ENCODE measurements at places on chromosomes 6 and 20.

- no peak for DNase-seq
Measured at GRCh38 chr6:52499681-52500236, 77.1 kb downstream of the TRAM2 start.

DNA sequence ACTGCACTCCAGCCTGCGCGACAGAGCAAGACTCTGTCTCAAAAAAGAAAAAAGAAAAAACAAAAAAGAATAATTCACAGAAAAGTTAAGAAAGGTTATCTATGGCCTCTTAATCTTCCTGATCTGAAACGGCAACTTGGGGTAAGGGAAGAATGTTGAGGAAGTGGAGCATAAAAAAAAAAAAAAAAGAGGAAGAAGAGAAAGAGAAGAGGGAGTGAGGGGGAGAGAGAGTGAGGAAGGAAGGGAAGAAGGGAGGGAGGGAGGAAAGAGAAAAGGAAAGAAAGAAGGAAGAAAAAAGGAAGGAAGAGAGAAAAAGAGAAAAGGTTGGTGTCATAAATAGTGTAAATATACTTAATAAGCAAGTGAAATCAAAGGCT, 68.9 kb upstream of the NCOA3 start:
- no peak for DNase-seq

DNA sequence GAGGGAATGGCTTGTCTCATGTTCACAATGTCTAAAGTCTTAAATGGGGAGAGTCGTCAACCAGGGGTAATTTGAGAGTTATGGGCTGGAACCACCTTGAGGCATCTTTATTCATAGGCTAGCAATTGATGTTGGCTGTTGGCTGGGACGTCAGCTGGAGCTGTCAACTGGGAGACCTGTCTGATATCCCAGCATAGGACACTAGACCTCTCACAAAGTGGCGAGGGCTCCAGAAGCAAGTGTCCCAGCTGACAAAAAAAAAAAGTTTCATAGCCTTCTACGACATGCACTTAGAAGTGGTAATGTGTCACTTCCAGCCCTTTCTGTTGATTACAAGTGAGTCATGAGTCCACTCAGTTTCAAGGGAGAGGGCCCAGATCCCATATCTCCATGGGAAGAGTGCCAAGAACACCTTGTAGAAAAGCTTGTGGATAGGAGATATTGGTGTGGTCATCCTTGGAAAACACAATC, 278.0 kb downstream of the ESR1 start:
- DNase-seq, result no peak

- DNase-seq, result no peak
Measured at GRCh38 chr20:61061981-61062380, 190.1 kb upstream of the CDH4 start.

DNA sequence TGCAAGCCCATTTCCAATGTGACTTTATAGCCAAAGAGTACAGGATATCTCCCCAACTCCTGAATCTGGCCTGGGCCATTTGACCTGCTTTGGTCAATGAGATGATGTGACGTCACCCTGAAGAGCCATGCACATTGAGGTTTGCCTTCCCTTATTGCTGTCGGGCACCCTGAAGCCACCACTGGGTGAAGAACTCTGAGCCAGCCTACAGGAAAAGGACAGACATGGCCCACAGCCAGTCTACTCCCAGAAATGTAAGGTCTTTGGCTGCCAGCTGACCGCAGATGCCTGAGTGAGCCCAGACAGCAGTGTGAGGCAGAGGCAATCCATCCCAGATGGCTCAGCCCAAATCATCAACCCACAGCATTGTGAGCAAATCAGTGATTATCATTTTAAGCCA, 3.7 kb upstream of the SYNDIG1 start:
- peak; percentile 82 for DNase-seq

DNA sequence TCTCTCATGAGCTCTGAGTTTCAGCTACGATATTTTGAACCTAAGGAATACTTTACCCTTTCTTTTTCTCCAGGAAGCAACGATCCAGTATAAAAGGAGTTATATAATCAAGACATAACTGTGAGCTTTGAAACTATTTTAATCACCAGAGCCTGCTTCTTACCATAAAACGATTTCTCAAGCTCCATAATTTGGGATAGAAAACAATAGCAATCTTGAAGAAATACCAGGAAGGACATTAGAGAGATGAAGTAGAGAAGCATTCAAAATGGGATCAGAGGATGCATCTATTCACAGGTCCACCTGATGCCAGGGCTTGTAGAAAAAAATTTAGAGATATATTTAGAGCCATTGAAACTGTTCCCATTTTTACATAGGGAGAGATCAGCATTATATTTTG, 135.9 kb downstream of the FUT9 start:
- no peak for DNase-seq

DNA sequence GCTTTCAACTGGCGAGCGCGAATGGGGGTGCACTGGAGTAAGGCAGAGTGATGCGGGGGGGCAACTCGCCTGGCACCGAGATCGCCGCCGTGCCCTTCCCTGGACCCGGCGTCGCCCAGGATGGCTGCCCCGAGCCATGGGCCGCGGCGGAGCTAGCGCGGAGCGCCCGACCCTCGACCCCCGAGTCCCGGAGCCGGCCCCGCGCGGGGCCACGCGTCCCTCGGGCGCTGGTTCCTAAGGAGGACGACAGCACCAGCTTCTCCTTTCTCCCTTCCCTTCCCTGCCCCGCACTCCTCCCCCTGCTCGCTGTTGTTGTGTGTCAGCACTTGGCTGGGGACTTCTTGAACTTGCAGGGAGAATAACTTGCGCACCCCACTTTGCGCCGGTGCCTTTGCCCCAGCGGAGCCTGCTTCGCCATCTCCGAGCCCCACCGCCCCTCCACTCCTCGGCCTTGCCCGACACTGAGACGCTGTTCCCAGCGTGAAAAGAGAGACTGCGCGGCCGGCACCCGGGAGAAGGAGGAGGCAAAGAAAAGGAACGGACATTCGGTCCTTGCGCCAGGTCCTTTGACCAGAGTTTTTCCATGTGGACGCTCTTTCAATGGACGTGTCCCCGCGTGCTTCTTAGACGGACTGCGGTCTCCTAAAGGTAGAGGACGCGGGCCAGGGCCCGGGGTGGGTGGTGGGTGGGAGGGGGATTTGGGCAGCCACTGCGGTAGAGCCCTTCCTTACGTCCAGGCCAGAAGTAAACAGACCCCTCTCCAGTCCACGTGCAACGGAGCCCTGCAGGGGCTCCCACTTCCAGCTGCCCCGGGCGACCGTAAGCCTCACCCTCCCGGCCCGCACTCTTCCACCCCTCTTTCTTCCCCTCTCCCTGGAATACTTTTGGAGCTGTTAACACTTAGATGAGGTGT, 998 bp downstream of the BMP2 start:
- peak; percentile 24 for DNase-seq
